Inflammatory macrophage treated with lipopolysaccharide for 1 hour (primary cell): ENCODE measurements at places on chromosomes 13 and 19.

DNA sequence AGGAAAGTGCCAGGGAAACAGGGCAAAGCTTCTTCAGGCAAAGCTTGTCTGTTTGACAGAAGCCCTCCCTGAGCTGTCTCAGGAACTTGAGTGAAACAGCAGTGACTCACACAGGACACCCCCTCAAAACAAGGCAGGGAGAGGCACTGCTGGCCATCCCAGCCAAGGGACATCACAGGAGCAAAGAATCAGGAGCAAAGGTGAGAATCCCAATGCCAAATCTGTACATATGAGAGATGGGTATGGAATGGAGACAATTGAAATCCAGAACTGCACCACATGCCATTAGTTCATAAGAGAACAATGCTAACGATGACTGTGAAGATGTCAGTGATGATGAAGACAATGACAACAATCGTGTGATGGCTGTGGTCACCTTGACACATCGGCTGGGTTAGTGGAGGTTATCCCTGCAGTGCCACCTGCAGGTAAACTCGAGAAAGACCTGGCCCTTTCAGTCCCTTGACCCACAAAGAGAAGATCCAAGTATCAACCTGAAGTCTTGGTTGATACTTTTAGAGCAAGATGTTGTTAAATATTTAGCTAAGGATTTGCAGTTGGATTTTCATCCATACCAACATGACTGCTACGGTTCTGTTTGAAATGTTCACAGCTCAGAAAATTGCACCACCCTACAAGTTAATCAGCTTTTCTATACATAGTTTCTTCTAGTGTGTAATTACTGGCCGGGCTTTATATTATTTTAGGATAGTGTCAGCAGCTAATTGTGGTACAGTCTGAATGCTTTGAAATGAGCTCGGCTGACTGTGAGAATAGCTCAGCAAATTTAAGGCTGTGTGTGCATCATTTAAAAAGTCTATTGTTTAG lies 42.0 kb upstream of the IPO5 start:
- DNase-seq, result no peak

DNA sequence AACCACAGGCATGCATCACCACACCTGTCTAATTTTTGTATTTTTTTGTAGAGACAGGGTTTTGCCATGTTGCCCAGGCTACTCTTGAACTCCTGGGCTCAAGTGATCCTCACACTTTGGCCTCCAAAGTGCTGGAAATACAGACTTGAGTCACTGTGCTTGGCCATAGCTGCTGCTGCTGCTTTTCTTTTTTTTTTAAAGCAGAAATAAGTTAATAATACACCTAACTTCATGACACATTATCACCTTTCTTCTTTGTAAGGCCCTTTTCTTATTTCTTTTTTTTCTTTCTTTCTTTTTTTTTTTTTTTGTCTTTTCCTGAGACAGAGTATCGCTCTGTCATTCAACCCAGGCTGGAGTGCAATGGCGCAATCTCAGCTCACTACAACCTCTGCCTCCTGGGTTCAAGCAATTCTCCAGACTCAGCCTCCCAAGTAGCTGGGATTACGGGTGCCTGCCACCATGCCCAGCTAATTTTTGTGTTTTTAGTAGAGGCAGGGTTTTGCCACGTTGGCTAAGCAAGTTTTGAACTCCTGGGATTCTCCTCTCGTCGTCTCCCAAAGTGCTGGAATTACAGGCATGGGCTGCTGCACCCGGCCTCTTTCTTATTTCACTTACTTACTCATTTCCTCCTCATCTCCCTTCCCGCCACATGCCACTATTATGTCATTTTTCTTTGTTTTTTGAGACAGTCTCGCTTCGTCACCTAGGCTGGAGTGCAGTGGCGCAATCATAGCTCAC lies 8.7 kb downstream of the SHKBP1 start:
- DNase-seq, result peak; percentile 85

DNA sequence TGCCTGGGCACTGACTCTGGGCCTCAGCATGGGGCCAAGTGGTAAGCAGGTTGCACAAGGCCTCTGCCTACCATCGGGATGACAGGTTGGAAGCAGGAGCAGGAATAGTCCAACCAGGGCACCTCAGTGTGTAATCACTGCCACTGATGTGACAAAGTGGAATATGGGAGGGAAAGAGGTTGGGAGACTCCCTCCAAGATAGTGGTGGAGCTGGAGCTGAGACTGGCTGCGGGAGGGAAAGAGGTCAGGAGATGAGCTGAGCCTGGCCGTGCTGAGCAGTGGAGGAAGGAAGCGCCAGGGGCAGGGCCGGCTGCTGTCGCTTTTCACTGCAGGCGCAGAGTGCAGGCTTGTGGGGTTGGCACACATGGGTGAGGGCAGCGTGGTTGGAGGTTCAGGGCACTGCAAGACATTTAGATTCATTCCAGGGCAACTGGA lies 6.8 kb downstream of the UPF3A start:
- DNase-seq, result no peak

GRCh38 chr13:106376401-106377112 lies 158.9 kb downstream of the EFNB2 start:
- peak; percentile 20 for DNase-seq

DNA sequence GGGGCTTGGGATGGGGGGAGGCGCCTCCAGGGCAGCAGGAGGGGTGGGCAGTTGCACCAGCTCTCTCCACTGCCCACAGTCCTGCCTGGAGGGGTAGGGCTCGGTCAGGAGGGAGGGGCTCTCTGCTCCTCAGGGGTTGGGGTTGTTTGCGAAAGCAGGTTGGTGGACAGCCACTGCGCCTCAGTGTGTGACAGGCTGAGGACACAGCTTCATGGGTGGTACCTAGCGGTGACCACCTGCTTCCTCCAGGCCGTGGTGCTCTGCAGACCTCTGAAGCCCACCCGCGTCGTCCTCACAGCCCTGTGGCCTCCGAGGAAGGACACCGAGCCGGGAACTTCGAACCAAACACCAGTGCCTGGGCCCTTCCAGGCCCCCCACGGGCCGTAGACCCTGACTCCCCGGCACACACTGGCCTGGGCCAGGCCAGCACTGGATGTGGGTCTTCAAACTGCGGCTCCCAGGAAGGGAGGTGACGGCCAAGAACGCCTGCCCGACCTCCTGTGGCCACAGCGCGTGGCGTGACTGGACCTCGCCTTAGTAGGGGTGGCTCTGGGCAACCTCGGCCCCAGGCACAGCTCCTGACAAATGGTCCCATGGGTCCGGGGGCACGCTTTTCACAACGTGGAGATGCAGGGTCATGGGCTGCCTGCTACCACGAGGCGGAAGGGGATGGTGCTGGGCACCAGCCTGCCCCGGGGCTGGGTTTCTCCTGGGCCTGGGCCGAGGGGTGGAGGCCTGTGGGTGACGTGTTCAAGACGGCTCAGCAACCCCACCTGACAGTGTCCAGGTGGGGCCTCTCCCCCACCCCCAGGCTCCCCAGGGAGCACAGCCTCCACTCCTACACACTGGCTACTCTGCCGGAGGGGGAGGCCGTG lies 173.2 kb downstream of the KDM4B start:
- DNase-seq, result no peak

DNA sequence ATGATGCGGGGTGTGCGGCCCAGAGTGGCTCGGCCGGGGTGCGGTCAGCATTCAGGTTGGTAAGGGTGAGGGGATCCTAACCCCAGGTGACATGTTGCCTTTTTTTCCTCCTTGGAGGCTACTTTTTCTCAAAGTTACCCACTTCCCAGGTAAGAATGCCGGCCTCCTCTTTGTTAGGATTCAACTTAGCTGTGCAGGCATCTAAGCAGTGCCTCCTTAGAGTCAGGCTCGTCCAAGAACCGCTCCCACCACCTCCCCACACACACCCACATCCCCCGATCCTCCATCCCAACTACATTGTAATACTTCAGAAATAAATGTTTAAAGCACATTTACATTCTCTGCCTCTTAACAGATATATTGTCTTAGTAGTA lies 733 bp upstream of the ENOX1 start:
- no peak for DNase-seq

- DNase-seq, result no peak
Measured at GRCh38 chr19:4401769-4402170, 670 bp upstream of the CHAF1A start.

DNA sequence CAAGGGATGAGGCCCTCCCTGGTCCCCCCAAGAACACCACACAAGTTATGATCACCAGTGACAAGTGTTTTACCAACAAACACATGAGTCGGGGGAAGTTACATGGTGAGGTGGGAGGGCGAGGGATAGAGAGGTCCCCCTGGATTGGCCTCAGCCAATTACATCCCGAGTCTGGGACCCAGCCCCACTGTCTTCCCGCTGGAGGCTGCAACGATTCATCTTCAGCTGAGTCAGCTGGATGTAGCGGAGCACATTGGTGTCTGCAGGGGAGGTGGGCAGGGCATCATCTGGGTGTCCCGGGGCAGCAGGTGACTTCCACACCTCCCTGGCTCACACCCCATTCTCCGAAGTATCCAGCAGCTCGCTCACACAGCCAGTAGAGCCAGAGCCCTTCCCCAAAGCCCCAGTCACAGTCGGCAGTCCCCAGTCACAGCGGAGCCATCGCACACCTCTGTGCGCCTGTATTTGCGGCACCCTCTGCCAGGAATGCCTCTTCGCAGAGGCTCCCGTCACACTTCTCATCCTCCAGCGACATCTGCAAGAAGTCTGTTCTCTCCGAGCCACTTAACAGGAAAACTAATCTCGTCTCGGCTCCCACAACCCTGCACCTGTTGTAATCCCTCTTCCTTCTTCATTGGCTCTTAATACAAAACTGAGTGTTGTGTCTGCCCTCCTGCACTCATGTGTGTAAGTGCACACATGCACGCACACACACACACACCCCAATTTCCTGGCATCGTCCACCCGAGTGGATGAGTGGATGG lies 2.0 kb downstream of the TTC9B start:
- DNase-seq, result no peak

DNA sequence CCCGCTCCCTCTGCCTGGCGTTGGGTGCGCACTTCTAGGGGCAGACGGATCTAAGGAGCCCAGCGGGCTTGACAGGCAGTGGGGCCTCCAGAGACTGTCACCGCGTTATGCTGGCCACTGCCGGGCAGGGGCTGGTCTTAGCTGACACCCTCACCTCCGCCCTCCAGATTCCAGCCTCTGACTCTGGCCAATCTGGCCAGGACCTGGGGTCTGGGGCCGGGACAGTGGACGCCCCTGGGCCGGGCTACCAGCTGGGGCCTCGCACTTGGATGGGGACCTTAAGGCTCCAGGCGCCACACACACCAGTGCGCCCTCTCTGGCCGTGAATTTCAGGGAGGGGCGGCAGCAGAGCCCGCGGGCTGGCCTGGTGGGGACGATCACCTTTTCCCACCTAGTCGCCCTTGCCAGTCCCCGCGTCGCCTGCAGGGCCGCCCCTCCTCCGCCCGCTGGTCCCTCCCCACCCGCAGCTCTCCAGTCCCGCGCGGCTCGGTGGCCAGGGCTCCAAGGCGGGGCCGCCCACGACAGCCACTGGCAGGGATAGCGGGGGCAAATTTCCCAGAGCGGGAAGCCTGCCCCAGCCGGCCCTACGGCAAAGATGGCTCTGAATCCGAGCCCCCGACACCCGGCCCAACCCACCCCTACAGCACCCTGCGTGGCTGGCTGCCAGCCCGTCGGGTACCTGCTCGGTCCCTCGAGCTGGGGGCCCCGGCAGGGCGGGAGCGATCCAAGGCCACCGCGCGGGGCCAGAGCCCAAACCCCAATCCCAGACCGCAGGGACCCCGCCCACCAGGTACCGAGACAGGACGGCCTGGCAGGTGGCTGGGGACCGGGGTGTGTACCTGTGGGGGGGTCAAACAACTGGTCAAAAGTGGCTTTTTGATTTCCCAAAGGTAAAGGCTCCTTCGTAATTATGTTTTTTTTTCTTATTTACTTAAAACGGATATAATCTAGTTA lies 6.1 kb upstream of the ZNF98 start:
- no peak for DNase-seq

GRCh38 chr19:9854282-9854846 lies 19.2 kb downstream of the PIN1 start:
- no peak for DNase-seq

- no peak for DNase-seq
Measured at GRCh38 chr13:94513026-94513425, 33.5 kb upstream of the DCT start.

- no peak for DNase-seq
Measured at GRCh38 chr13:43446126-43446525, 340.6 kb downstream of the ENOX1 start.

DNA sequence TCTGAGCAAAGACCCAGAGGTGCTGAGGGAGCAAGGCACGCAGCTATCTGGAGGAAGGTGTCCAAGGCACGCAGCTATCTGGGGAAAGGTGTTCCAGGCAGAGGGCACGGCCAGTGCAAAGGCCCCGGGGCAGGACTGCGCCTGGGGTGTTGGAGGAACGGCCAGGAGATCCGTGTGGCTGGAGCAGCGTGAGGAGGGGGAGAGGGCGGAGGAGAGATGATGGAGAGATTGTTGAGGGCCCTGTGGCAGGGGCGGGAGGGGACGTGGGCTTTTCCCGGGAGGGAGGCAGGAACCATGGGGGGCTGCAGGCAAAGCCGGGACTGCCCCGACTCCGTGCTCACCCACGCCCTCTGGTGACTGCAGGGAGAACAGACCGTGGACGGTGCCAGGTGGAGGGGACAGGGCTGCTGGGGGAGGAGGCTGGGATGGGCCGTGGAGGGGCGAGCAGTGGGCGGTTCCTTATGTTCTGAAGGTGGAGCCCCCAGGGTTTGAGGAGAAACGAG lies 13.3 kb upstream of the MISP start:
- DNase-seq, result peak; percentile 39

DNA sequence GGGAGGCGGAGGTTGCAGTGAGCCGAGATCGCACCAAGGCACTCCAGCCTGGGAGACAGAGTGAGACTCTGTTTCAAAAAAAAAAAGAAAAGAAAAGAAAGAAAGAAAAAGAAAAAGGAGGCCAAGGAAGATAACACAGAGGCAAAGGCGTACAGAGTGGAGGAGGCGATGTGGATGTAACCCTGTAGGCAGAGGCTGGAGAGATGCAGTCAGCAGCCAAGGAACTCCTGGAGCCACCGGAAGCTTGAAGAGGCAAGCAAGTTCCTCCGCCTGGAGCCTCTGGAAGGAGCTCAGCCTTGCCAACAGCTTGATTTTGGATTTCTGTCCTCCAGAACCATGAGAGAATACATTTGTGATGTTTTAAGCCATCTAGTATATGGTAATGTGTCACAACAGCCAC lies 6.7 kb upstream of the CCDC8 start:
- no peak for DNase-seq

- DNase-seq, result no peak
Measured at GRCh38 chr19:11843722-11844121, 4.8 kb upstream of the ZNF439 start.

GRCh38 chr19:49127674-49128544 lies 8.6 kb downstream of the PPFIA3 start:
- peak; percentile 94 for DNase-seq

DNA sequence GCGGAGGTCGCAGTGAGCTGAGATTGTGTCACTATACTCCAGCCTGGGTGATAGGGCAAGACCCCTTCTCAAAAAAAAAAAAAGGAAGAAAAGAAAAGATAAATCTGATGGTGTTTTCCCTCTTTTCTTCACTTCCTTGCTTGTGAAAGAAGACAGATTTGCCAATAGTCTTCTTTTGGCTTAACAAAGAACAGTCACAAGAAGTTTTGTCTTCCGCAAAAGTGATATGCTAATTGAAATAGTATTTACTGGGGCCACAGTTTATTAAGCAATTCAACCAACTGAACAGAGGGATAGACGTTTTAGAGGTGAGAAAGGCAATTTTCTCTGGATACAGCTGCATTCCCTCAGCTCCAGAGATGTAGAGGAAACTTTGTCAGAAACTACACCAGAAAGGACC lies 22.9 kb upstream of the PLAUR start:
- DNase-seq, result peak; percentile 93
